ENCODE measurements at places on chromosomes 1 and 21.
A peak's percentile ranks its signal among the peaks of the same experiment; 100 is the strongest.

DNA sequence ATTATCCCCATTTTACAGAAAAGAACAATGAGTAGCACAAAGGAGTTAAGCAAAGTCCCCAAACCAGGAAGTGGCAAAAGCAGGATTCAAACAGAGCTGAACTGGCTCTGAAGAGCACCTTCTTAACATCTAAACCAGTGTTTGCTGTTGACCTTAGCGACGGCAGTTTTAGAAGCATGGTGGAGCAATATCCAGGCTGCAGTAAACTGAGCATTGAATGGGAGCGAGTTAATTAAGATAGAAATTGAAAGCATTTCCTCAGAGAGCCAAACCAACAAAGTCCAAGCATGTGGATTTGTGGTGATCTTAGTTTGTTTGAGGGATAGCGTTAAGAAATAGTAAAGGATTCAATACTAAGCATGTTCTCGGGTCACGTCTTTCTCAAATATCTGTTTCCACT lies 13.4 kb upstream of the ZNF281 start:
- no peak for DNase-seq

GRCh38 chr1:209728466-209728865 lies 23.8 kb downstream of the HSD11B1 start:
- no peak for DNase-seq

DNA sequence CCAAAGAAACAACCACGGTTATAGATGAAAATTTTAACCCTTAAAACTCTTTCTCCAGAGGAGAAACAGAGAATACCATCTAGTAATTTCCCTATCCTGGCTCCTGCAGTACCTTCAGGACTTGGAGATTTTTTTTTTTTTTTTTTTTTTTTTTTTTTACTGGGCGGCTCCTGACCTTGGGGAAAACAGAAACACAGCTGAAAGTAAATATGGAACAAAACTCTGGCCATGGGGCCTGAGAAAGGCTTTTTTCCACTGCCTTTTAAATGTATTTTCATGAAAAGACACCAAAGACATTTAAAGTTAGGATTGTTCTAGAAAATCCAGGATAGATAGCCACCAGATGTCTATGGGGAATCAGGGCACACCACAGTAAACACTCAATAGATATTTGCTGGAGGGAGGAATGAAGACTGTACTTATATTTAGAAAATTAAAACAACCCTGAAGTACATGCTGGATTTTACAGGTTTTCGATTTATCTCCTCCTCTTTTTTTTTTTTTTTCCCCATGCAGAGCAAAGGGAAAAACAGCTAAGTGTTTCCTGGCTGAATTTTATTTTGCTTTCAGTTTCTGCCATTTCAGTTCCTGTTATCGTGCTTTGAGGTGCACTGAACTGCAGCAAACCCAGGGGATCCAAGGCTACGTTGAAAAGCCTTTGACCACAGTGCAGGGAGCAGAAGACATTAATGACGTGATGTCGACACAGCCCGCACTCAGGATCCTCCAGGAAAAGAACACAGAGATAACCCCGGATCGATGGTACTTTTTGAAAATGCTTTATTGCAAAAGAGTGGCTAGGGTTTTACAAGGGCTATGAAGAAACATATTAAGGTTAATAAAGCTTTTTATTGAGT lies 35.7 kb upstream of the CNN3 start:
- peak; percentile 15 for DNase-seq

GRCh38 chr1:104466068-104466467 lies 716.4 kb downstream of the AMY1C start:
- no peak for DNase-seq

DNA sequence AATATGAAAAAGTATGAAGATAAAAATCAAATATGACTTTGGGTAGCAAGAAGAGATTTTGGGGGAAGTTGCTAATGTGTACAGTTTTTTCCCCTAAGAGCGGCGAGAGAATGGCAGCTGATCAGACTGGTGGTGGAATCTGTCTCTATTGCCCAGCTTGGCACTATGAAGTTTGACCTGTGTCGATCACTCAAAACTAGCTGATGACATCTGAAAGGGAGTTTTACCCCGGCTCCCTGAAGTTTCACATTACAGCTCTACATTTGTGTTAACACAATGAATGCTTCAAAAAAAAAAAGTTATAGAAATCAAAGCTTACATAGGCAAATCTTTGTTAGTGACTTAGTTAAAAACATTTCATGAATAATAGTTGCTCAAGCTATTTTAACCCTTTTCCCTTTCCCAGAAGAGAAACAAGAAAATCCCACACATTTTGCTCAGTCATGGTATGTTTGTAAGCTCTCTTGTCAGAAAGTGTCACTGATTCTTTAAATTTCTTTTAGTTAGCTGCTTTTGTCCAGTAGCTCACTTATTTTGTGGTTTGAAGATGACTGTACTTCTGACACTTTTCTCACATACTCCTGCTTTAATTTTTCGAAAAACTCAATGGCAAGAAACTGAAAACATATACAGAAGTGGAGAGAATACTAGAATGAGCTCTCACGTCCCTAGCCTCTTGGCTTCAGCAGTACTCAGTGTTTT lies 41.3 kb downstream of the DYRK1A start:
- peak; percentile 29 for DNase-seq

- DNase-seq = no peak
These were observed 3.9 kb upstream of the IFI44 start for GRCh38 chr1:78645723-78646122.

- no peak for DNase-seq
These were observed 183.3 kb downstream of the NEK7 start for GRCh38 chr1:198340139-198340538.

DNA sequence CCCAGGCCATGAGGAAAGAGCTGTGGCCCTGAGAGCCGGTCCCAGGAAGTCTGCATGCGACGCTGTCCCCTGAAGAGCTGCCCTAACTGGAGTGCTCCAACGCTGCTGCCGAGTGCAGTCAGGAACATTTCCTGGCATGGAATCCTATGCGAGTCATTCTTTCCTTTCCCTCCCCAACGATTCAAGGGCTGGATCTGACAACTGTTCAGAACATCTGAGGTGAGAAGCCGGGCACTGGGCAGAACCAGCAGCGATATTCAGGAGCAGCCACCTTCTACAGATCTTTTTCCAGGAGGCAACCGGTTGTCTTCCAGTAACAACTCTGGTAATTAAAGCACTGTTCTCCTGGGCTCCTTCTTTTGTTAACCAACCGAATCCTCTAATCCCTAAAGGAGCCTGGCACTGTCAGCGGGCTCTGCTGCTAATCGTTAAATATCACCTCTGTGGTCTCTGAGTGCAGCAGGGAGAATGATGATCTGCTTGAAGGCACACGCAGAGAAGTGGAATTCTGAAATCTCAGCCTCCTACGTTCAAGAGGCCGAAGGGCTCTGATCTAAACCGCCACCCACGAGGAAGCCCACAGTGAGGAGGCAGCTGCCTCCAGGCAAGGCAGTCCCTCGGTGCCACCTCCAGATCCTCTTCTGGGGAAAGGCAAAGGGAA lies 55.8 kb downstream of the SLC45A1 start:
- DNase-seq = peak; percentile 85

- DNase-seq = no peak
These were observed 75.9 kb downstream of the DISP1 start for GRCh38 chr1:222890716-222891115.

GRCh38 chr1:192491804-192492554 lies 83.6 kb upstream of the RGS1 start:
- DNase-seq = peak; percentile 17

DNA sequence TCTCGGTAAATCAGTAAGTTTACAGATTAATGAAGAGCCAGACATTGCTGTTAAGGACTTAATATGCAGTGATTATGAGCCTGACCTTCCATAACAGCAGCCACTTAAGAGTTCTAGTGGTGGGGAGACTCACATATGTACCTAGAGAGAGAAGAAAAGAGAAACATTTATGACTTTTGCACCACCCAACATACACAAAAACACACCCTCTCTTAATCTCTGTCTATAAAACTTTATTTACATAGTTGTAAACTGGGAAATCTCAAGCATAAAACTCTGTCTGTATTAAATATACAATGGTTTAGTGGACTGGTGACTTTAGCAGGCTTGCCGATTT lies 347.4 kb upstream of the ADGRL2 start:
- no peak for DNase-seq

GRCh38 chr1:232012773-232013386 lies 386.3 kb downstream of the DISC1 start:
- DNase-seq = peak; percentile 24

DNA sequence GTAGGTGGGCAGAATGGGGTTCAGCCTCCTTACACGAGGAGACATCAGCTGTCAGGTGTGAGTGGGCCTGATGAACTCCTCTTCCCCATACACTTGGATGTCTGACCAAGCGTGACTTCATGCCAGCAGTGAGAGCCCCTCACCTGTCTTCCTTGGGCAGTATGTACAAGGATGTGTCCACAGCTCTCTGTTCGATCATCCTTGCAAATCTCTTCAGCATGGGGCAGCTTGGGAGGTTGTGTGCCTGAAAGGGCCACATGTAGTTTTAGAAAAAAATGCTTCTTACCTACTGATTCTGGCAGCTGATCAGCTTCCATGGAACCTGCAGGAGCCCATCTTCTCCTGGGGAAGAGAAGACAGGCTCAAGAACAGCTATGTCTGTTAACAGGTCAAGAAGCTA lies 18.0 kb downstream of the ACP6 start:
- DNase-seq = no peak

- DNase-seq = peak; percentile 72
These were observed 17.7 kb downstream of the CMPK1 start for GRCh38 chr1:47351305-47351704.

DNA sequence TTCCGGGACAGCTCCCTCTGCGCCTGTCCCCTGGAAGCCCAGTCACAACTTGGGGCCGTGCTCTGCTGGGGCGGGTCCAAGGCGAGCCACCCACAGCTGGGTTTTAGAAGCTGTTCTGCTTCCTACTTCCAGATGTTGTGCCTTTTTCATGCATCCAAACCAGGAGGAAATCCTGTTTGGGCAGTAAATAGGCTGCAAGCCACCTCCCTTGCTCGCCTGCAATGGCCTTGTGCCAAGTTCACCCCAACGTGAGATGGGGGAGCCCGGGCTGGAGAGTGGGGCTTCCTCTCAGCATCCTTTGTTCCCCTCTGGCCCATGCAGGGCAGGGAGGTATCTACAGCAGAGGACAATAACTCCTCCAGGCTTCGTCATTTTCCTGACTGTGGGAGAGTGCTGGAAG lies 73.2 kb downstream of the DMRTB1 start:
- DNase-seq = no peak

- no peak for DNase-seq
These were observed 142.5 kb downstream of the C1orf94 start for GRCh38 chr1:34319218-34319617.

DNA sequence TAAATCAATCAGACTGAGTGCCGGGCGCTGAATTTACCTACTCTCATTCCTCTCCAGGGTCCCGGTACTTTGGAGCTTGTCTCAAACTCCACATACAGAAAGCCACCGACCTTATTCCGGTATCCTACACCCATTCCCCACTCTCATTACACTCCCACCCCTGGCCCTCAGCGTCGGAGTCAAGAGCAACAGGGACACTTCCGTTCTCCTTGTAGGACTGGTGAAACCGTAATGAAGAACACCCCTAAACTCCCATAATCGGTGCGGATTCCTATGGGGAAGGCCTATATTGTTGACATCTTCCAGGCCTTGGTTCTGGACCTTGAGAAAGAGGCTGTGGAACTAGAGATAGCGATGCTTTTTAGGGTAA lies 798 bp downstream of the ZBED6 start:
- peak; percentile 20 for DNase-seq

GRCh38 chr1:170074250-170075157 lies at the start of gene KIFAP3:
KIFAP3 (minus strand) TSS chr1:170074695; CDS start chr1:170074467, 228 bp downstream.
- DNase-seq = peak; percentile 98

DNA sequence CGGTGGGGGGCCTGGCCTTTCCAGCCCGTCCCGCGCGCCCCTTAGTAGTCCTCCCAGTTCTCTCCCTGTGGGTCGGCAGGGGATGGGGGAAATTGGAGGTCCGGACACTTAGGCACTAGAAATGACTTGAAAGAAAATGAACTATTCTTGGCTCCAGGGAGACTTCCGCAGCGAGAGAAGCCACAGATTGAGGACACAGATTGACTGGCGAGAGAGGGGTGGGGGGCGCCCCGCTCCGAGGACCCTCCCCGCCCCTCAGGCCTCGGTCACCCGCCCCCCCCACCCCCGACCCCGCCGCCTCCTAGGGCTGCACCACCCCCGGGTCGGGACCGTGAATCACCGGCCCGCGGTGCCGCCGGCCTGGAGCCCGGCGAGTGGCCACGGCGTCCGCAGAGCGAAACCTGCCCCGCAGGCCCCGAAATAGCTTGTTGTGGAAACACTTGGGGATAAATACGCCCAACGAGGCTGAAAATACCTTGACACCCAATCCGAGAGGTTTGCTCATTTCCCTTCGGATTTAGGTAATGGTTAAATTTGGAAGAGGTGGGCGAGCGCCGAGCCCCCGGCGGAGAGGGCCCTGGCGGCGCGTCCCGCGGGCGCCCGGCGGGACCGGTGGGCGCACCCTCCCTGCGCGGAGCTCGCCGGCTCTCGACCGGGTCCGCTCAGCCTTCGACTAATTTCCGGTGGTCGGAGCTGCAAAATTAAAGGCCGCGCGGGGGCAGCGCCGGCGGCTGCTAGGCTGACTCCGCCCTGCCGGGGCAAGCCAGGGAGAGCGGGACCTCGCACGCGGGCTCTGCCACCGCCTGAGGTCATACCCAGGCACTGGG lies at the start of gene GFI1:
Gene GFI1, minus strand, starts transcription at position 675 of the 827 bp plus-strand sequence. CDS start 3,438 bp downstream, outside the sequence.
- DNase-seq = no peak

DNA sequence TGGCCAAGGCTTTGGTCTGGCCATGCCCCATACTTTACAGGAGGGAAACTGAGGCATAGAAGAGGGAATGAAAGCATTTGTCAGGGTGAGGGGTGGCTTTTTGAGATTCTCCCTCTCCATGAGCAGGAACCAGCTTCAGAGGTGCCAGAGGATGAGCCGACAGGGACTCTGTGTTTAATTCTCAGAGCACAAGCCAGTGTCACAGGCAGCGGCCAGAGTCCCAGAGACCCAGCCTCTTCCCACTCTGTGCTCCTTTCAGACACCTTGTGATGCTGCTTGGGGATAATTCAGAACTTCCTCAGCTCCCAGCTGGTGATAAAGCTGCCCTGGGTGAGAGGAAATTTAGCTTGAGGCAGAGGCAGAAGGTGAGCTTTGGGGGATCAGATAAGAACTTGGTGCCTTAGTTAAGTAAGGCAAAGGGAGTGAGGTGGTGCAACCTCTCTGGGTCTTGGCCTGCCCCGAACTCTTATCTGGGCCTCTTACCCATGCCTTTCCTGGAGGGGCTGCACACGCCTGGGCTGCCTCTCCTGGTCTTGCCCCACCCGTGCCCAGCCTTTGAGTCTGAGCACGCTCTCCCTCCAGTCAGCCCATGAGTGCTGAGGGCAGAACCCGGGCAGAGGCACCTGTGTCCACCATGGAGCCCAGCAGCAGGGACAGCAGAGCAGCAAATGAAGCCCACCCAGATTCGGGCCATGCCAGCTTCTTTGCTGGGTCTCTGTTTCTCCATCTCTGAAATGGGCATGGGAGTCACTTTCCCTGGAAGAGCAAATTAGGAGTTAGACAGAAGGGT lies 175.6 kb upstream of the C1orf174 start:
- no peak for DNase-seq

DNA sequence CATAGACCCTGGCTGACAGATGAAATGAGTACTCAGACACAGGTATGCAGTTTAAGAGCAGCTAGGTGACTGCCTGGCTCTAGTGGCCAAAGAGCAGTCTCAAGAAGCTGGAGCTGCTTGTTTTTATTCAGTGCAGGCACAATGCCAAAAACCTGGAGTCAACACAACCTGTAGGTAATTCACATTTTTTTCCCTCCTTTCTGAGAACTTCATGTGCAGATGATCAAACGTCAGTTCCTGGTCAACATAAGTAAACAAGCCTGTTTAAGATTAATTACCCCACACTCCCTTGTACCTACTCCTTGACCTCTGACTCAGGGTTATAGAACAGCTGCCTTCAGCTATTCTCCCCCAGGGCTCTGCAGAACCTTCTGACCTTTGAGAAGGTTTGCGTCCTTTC lies 17.3 kb upstream of the ACADM start:
- DNase-seq = no peak

GRCh38 chr1:111285879-111286278 lies 4.8 kb upstream of the CHIA start:
- DNase-seq = no peak
